Diencephalon (tissue), 1 donor: ENCODE measurements at places on chromosomes 2 and 18. TPM values are rescaled to one million over a fixed set of nuclear protein-coding genes. Genes with fewer than 3 reads are reported as not detected.

UBXN4 gene
- 81.4 TPM for total RNA-seq

VSNL1 gene
- 128 TPM for total RNA-seq

TUBA4B gene
- total RNA-seq, result 1.2 TPM

TSPYL6 gene
- 0.23 TPM for total RNA-seq

ANKRD29 gene
- total RNA-seq, result 11.3 TPM

MOGAT1 gene
- not detected for total RNA-seq

SERPINB3 gene
- not detected for total RNA-seq

INHA gene
- 0.69 TPM for total RNA-seq

PROM2 gene
- total RNA-seq, result 2.1 TPM

GCG gene
- total RNA-seq, result not detected

ALKAL2 gene
- 1.4 TPM for total RNA-seq

HOXD10 gene
- total RNA-seq, result not detected

ASPRV1 gene
- total RNA-seq, result 3.0 TPM

BMP10 gene
- not detected for total RNA-seq
